ENCODE measurements at places on chromosomes 12 and 14. TPM values are rescaled to one million over a fixed set of nuclear protein-coding genes. Genes with fewer than 3 reads are reported as not detected.

DNA sequence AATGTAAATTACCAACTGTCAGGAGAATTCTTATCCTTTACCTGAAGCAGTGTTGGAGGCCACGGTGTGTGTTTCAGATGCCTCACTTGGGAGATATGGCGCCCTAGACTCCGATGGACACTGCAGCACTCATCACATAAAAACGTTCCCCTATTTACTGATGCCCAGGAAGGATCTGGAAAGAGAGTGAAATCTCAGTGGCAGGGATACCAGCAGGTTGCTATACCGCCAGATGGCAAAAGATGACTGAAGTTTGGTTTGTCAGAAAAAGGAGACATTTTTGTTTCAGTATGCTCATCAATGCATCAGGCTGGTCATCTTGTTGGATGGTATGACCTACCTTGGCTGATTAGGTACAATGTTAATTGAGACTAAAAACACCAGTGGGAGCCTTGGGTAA is 4.6 kb downstream of the GIT2 start:
- DNase-seq = no peak

The KRT86 gene
- total RNA-seq = not detected

- DNase-seq = no peak
Observed at GRCh38 chr12:7972734-7973456, 36.9 kb upstream of the SLC2A3 start.

- DNase-seq = no peak
Observed at GRCh38 chr14:90721619-90722305, 94.5 kb downstream of the TTC7B start.

GRCh38 chr12:113330505-113330904 is 4.4 kb downstream of the SLC8B1 start:
- DNase-seq = no peak

- no peak for DNase-seq
Observed at GRCh38 chr14:33646692-33647260, 304.1 kb downstream of the EGLN3 start.

- no peak for DNase-seq
Observed at GRCh38 chr12:121468499-121468801, 68.5 kb downstream of the RNF34 start.

The PRB2 gene
- not detected for total RNA-seq

DNA sequence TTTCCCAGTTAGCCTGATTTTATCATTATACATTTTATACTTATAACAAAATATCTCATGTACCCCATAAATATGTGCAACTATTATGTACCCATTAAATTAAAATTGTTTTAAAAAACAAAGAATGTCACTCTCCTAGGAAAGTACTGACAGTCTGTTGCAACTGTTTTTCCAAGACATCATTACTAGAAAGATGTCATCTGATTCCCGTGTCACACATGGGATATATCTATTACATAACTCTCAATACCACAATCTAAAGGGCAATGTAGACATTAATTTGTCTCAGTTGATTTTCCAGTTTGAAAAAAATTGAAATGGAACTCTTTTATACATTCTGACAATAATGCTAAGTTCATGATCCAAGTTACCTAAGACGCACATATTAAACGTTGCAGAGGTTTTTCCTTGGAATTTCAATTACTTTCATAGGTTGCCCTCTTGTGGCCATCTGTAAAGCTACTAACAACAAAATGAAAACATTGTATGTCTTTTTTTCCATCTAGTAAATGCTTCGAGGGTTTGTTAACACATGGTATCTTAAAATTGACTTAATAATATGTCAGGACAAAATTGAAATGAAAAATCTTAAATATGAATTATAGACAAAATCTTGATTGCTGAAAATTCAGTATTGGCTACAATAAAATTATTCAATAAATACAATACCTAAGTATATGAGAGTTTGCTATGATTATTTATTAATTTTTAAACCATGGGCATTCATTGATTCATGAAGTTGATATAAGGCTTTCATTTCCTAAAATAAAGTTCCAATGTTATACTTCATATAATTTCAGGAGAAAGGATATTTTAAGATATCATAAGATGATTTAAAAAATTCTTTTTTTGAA is 131.6 kb downstream of the PPFIA2 start:
- no peak for DNase-seq

DNA sequence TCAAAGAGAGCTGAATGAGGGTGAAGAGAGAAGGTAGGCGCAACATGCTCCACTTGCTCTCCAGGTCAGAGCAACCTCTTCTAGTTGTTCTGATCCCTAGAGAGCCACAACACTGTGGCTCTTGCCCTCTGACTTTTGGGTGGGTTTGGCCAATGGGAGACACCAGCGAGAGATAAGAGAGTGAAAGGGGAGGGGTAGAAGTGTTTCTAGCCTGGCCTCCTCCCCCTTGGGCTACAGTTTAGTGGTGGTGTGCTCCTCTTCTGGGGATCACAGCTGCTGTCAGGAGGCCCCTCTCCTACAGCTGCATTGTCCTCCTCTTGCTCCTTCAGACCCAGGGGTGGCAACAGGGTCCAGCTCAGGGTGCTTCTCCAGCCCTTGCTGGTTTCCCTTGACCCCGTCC is 454.8 kb downstream of the FUT8 start:
- no peak for DNase-seq

GRCh38 chr12:127761880-127762279 is 505.1 kb upstream of the TMEM132C start:
- no peak for DNase-seq

- peak; percentile 40 for DNase-seq
Observed at GRCh38 chr14:21071225-21072030, 1.3 kb downstream of the ARHGEF40 start.

GRCh38 chr14:49447540-49448107 is 138.6 kb downstream of the RPS29 start:
- no peak for DNase-seq

The LUM gene
- total RNA-seq = 0.16 TPM

- DNase-seq = no peak
Observed at GRCh38 chr14:101131451-101131916, 228.0 kb upstream of the RTL1 start.

DNA sequence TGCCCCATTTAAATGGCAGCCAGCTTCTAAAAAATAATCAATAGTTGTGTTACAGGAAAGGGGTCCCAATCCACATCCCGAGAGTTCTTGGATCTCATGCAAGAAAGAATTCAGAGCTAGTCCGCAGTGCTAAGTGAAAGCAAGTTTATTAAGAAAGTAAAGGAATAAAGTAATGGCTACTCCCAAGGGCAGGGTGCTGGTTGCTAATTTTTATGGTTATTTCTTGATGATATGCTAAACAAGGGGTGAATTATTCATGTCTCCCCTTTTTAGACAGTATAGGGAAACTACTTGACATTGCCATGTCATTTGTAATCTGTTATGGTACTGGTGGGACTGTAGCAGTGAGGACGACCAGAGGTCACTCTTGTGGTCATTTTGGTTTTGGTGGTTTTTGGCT is 591.3 kb downstream of the LRFN5 start:
- no peak for DNase-seq

The EIF2S3B gene
- total RNA-seq = 1.8 TPM

The GALC gene
- total RNA-seq = 43.0 TPM

- DNase-seq = no peak
Observed at GRCh38 chr12:30909349-30910037, 17.1 kb upstream of the TSPAN11 start.

The ITGB7 gene
- total RNA-seq = 0.93 TPM

The FKBP4 gene
- 149 TPM for total RNA-seq

- DNase-seq = no peak
Observed at GRCh38 chr12:14369311-14369710, 3.8 kb downstream of the ATF7IP start.
